ENCODE measurements at places on chromosomes 6 and 20.
A peak's percentile ranks its signal among the peaks of the same experiment; 100 is the strongest.

- H3K4me3 ChIP-seq = no peak overlapping the region
- DNase-seq = no peak
- no peaks in the 10 kb centered on the region for H3K27me3 ChIP-seq
- no peak overlapping the region for H3K27ac ChIP-seq
- H3K36me3 ChIP-seq = no peaks in the 10 kb centered on the region
These were observed 57.0 kb downstream of the SMPDL3A start for GRCh38 chr6:122845916-122846612.

- peak; percentile 61 for DNase-seq
- peaks cover 24% of the 10 kb centered on the region for H3K4me1 ChIP-seq
- no peaks in the 10 kb centered on the region for H3K27me3 ChIP-seq
- no peak overlapping the region for H3K4me3 ChIP-seq
- H3K27ac ChIP-seq = peak overlapping the region; percentile 94
These were observed 29.6 kb downstream of the PSMB1 start for GRCh38 chr6:170523256-170524171.

- no peaks in the 10 kb centered on the region for H3K36me3 ChIP-seq
- no peaks in the 10 kb centered on the region for H3K27me3 ChIP-seq
- no peak for DNase-seq
- H3K4me1 ChIP-seq = peaks cover 10% of the 10 kb centered on the region
- H3K4me3 ChIP-seq = no peak overlapping the region
- no peak overlapping the region for H3K27ac ChIP-seq
These were observed 117.7 kb upstream of the PLCB4 start for GRCh38 chr20:8951164-8951563.

DNA sequence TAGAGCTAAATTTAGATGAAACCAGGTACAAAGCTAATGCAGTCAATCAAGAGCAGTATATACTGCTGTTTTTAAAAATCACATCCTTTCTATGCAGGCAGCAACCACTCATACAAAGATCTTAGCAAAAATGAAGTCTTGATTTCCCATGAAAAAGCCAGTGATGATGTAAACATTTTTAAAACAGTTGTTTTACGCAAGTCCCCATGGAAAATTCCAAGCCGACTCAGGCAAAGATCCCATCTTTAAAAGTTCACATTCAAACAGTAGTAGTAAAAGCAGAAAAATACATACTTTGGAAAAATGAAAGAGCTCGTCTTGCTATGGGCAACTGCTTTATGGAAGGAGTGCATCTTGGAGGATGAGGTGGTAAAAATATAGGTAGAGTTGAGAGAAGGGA lies 84.0 kb downstream of the RCAN2 start:
- peaks cover under 1% of the 10 kb centered on the region for H3K4me1 ChIP-seq
- no peak for DNase-seq
- no peak overlapping the region for H3K27ac ChIP-seq

DNA sequence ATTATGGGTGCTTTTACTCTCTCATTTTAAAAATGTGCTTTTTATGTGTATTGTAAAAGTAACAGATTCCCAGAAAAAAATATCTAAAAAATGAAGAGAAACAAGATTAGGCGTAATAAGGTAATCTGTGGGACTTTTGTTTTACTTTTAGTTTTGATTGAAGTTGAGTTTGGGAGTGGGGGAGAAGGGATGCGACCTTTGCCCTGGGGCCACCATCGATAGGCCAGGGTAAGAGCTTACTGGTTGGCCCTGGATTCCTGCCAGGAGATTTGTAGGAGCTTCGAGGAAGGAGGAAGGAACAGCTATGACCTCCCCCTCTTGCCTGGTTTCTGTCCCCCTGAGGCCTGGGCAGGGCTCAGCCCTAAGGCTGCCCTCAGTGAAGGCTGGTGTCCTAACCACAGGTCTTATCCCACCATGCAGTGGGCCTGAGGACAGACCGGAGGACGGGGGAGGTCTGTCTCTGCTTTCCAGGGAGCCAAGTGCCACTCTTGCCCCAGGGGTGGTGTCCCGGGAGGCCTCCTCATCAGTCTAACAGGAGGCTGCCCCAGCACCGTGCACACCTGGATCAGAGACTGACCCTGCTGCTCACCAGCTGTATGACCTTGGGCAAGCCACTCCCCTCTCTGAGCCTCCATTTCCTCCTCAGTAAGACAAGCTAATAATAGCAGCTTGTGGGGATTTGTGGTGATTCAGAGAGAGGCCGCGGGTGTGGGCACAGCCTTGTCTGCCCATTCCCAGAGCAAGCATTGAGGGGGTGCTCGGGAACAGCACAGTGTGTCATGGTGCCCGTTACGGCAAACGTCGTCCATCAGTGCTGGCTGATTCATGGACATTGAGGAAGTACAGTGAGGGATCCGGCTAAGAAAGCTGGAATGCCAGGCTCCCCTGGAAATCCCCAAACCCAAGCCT lies 21.2 kb downstream of the TGM2 start:
- H3K4me1 ChIP-seq = peaks cover 18% of the 10 kb centered on the region
- H3K27me3 ChIP-seq = no peaks in the 10 kb centered on the region
- peaks cover 10% of the 10 kb centered on the region for H3K36me3 ChIP-seq
- H3K27ac ChIP-seq = peak overlapping the region; percentile 86
- DNase-seq = peak; percentile 60

DNA sequence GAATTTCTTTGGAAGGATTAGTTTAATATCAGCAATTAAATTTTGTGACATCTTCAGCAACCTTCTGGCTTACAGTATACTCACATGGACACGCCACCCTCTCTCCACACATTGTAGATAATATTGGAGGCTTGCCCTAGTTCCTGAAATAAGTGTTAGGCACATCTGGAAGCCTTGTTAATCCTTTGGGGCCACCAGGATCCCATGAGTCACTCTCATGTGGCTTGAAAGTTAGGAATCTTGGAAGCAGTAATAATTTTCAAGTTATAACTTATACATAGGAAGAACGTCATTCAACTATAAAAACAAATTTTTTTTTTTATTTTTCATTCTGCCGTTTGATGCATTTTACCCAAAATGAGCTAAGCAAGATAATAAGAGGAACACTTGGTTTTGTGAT lies 20.5 kb downstream of the LAMA4 start:
- no peak overlapping the region for H3K27ac ChIP-seq
- DNase-seq = no peak
- H3K4me1 ChIP-seq = no peaks in the 10 kb centered on the region
- no peaks in the 10 kb centered on the region for H3K27me3 ChIP-seq
- no peak overlapping the region for H3K4me3 ChIP-seq

DNA sequence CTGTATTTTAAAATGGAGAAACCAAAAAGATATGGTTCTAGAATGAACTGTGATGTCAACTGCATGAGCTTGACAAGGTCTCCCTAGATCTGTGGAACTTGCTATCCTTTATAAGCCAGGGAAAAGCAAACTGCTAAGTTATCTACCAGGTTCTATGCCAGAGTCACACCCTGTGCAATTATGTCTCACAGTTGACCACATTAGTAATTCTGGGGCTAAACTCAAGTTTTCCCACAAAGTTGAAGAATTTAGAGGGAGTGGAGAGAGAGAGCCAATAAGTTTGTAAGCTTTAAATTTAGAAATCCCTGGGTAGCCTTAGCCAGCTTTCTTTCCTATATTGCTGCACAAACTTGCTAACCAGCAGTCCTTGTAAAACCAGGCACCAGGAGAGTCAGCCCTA lies 407.0 kb upstream of the SASH1 start:
- no peaks in the 10 kb centered on the region for H3K27me3 ChIP-seq
- no peaks in the 10 kb centered on the region for H3K36me3 ChIP-seq
- no peak for DNase-seq
- H3K4me3 ChIP-seq = no peak overlapping the region
- no peaks in the 10 kb centered on the region for H3K4me1 ChIP-seq

DNA sequence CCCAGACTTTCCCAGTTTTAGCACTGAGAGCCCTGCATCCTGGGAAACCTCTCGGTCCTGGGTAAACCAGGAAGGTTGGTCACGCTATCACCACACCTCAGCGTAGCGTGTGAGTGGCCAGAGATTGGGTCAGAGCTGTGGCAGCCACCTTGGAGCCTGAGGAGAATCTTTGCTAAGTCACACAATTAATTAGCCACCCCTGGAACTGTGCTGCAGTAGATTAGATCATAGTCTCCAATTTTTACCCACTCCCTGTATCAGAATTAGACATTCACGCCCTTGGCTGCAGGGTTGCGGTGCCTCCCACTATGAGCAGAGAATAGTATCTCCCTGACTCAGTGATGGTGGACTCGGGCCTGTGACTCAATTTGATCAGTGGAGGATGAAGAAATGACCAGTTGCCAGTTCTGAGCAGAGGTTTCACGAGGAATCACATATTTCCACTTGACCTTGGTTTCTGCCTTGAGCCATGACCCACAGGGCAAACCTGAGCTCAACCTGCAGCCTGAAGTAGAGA lies 6.0 kb upstream of the PTGIS start:
- H3K27ac ChIP-seq = no peak overlapping the region
- no peaks in the 10 kb centered on the region for H3K27me3 ChIP-seq
- DNase-seq = peak; percentile 46
- no peak overlapping the region for H3K4me3 ChIP-seq
- H3K4me1 ChIP-seq = peaks cover 3% of the 10 kb centered on the region

DNA sequence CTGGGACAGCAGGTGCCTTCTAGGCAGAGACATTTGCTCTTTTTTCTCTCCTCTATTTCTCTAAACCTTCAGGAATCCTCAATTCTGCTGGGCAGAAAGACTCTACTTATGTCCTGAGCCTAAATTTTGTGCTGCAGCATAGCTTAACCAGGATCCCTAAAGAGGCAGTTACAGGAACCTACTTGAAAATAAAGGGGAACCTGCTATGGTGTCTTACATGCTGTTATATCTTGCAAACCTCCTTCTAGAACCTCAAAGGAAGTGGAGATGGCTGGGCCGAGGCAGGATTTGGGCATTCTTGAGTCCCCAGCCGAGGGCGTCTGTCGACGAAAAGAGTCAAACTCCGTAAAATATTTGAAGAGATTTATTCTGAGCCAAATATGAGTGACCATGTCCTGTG lies 17.1 kb upstream of the GMNN start:
- DNase-seq = no peak
- H3K4me3 ChIP-seq = no peak overlapping the region
- peak overlapping the region; percentile 31 for H3K27ac ChIP-seq

GRCh38 chr6:115594891-115595290 lies 465.8 kb downstream of the FRK start:
- H3K27me3 ChIP-seq = no peaks in the 10 kb centered on the region
- DNase-seq = no peak
- H3K4me1 ChIP-seq = peaks cover under 1% of the 10 kb centered on the region
- no peaks in the 10 kb centered on the region for H3K36me3 ChIP-seq
- H3K4me3 ChIP-seq = no peak overlapping the region
- no peak overlapping the region for H3K27ac ChIP-seq

DNA sequence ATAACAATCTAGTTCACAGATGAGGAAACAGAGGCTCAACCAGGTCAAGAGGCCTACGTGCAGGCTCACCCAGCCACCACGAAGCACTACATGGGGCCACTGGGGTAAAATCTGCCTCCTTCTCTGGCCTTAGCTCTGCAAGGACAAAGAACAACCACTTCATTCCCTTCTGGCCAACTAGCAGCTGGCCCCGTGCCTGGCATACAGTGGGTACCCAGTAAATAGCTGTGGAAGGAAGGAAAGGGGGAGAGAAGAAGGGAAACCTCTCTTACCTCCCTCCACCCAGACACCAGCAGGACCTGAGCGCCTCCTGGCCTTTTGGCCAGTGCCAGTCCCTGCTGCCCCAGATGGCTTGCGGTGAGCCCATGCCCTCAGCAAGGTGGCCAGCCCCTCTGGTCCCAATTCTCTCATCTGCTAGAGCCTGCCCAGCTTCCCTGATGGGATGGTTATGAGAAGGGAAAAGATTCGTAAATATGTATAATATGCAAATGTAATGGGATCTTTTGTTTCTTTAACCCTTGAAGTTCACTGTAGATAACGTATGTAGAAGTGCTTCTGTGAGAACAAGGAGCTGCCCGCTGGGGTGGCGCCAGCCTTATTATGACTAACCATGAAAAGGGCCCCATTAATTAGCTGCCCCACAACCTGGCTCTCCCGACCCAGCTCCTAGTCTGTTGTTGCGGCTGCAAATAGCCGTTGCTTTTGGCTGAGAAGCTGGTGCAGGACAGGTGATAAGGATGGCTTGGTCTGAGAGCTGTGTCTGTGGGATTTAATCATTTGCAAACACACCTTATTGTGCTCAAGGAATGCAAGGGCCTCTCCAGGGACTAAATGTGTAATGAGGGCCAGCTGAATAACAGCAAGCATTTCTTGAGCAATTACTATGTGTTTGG lies 62.0 kb downstream of the DLGAP4 start:
- H3K36me3 ChIP-seq = no peaks in the 10 kb centered on the region
- no peaks in the 10 kb centered on the region for H3K4me1 ChIP-seq
- no peak for DNase-seq
- H3K27ac ChIP-seq = no peak overlapping the region

GRCh38 chr6:127402890-127403617 lies 56.1 kb downstream of the KIAA0408 start:
- DNase-seq = no peak
- no peak overlapping the region for H3K4me3 ChIP-seq
- H3K27ac ChIP-seq = no peak overlapping the region
- H3K27me3 ChIP-seq = no peaks in the 10 kb centered on the region
- H3K4me1 ChIP-seq = no peaks in the 10 kb centered on the region
- no peaks in the 10 kb centered on the region for H3K36me3 ChIP-seq

GRCh38 chr6:85556992-85557668 lies 36.5 kb downstream of the SNX14 start:
- no peak overlapping the region for H3K4me3 ChIP-seq
- H3K36me3 ChIP-seq = peaks cover 19% of the 10 kb centered on the region
- no peak for DNase-seq
- H3K4me1 ChIP-seq = no peaks in the 10 kb centered on the region
- H3K27me3 ChIP-seq = no peaks in the 10 kb centered on the region
- no peak overlapping the region for H3K27ac ChIP-seq

DNA sequence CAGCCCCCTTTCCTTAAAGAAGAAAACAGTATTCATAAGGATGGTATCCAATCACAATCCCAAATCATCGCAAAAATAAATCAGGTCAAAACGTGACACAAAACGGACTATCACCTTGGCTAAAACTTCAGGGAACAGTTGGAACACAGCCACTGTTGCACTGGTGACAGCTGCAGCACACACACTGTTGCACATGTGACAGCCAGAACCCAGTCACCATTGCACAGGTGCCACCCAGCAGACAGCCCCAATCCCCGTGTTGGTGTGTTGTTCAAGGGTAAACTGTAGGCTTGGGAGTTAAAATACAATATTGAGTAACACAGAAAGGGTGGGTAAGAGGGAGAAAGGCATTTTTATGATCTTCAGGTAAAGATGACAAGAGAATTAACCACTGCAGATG lies 15.8 kb downstream of the PSMB1 start:
- H3K27ac ChIP-seq = no peak overlapping the region
- H3K4me3 ChIP-seq = no peak overlapping the region
- H3K4me1 ChIP-seq = no peaks in the 10 kb centered on the region
- H3K36me3 ChIP-seq = peaks cover 78% of the 10 kb centered on the region
- no peaks in the 10 kb centered on the region for H3K27me3 ChIP-seq

DNA sequence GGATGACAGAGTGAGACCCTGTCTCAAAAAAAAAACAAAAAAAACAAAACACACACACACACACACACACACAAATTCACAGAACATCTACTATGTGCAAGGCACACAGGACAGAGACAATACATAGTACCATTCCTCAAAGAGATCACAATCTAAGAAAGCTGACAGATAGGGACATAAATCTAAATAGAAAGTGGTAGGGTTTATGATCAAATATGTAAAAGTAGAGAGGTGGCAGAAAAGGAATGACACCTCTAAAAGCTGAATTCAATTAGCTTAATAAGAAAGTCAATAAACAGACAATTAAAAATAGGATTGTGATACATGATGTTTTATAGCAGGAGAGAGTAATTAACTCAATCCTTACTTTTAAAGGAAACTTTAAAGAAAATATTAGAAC lies 41.5 kb downstream of the USP45 start:
- no peak for DNase-seq
- H3K36me3 ChIP-seq = no peaks in the 10 kb centered on the region
- no peak overlapping the region for H3K27ac ChIP-seq

Measured in cardiac muscle cell (in vitro differentiated cells and primary cell).